ENCODE measurements at places on chromosomes 1 and 21.

DNA sequence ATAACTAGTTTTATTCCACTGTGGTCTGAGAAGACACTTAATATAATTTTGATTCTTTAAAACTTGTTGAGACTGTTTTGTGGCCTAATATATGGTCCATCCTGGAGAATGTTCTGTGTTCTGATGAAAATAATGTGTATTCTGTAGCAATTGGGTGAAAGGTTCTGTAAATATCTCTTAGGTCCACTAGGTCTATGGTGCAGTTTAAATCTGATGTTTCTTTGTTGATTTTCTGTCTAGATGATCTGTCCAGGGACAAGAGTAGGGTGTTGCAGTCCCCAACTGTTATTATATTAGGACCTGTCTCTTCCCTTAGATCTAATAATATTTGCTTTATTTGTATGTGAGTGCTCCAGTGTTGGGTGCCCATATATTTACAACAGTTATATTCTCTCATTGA is 33.9 kb upstream of the PM20D1 start:
- DNase-seq: no peak

DNA sequence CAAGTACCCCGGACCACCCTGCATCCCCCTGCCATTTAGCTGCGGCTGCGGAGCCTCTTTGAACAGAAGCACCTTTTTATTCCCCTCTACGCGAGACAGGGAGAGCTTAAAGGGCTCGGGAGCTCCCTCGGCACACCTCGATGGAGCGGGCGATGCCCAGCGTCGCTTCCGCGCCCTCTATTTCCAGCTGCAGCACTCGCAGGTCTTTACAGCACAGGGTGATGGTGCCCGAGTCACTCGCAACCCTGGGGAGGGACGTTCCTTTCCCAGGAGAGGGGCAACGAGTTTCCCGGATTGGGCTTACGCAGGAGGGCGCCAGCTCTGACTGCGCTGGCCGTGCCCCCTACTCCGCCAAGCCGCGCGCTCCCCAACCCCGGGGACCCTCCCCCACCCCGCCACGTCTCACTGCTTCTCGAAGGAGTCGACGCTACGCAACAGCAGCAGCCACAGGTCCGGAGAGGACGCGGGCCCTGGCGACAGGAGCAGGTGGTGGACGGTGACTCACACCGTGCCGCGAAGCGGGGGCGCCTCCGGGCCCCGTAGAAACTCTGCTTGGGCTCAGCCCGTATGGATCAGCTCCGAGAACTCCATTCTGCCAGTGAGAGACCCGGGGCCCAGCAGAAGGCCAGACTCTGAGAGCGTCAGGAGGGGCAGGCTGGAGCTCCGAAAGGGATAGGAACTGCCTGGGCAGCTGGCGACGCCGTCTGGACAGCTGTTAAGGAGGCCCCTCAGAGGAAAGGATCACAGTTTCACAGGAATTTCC is 5.8 kb upstream of the FAM167B start:
- DNase-seq: no peak

- DNase-seq: no peak
Observed at GRCh38 chr1:39104158-39105060, 78.3 kb downstream of the NDUFS5 start.

- DNase-seq: no peak
Observed at GRCh38 chr1:72937905-72938304, 655.6 kb upstream of the NEGR1 start.

GRCh38 chr21:16117851-16118590 is 388.2 kb downstream of the USP25 start:
- no peak for DNase-seq

GRCh38 chr1:196433000-196433399 is 175.2 kb downstream of the KCNT2 start:
- no peak for DNase-seq

- no peak for DNase-seq
Observed at GRCh38 chr21:36627242-36627641, 71.7 kb upstream of the SIM2 start.

Data from MM.1S (cell line).